ENCODE measurements at places on chromosomes 5 and 9.

GRCh38 chr9:27572918-27573633, at the start of gene C9orf72:
TSS of gene C9orf72 (minus strand) at chr9:27573481. CDS start at chr9:27567120, 6,361 bp downstream.
- peak; percentile 48 for DNase-seq

DNA sequence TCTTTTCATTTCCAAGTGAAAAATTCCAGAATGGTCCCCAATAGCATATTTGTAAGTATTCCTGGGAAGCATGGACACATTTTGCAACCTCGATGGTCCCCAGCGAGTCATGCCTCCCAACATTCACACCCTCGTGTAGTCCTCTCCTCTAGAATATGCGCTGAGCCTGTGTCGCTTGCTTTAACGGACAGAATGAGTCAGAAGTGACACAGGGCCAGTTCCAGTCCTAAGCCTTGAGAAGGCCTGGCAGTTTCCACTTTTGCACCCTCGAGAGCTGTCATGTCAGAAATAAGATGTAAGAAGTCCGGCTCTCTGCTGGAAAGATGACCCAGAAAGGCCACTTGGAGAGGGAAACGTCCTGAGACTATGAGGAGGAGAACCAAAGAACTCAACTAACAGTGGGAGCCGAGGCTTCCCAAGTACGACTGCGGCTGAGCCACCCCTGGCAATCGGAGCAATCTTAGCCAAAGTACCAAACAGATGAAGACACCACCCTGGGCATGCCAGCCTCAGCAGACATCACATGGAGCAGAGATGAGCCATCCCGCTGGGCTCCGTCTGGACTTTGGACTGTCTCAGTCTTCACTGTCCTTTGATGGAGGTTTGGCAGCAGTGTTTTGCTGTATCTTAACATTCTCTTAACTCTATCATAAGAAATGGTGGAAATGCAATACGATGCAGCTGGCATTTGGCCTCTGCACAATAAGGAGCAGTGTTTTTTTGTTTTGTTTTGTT, 42.6 kb upstream of the GFPT2 start:
- DNase-seq: no peak

DNA sequence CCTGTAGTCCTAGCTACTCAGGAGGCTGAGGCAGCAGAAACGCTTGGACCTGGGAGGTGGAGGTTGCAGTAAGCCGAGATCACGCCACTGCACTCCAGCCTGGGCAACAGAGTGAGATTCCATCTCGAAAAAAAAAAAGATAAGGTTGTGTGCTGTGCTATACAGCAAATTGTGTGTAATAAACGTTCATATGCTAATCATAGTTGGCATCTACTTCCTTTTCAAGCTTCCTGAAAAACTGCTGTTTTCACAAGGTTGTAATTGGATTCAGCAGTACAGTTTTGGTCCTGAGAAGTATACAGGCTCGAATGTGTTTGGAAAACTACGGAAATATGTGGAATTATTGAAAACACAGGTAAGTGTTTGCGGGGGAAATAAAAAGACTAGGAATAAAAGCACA, 25.5 kb downstream of the OTULINL start:
- no peak for DNase-seq

GRCh38 chr5:83401122-83401731, 70.3 kb upstream of the VCAN start:
- no peak for DNase-seq

DNA sequence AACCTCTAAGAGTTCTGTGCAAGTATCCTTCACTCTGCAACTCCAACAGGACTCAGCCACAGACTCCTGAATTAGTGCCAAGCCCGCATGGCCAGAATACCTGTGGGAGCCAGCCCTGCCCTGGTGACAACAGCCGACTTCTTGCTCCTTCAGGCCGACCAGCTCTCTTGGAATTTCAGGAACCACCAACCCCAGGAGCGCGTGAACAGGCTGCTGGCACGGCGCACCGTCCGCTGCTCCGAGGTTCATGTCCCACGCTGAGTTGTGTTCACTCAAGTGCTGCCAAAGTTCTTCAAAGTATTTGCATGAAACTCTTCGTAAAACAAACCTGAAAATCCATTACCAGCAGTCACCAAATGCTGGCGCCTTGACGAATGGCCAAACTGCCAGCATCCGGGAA, 232.8 kb downstream of the NR2F1-AS1 start:
- no peak for DNase-seq

DNA sequence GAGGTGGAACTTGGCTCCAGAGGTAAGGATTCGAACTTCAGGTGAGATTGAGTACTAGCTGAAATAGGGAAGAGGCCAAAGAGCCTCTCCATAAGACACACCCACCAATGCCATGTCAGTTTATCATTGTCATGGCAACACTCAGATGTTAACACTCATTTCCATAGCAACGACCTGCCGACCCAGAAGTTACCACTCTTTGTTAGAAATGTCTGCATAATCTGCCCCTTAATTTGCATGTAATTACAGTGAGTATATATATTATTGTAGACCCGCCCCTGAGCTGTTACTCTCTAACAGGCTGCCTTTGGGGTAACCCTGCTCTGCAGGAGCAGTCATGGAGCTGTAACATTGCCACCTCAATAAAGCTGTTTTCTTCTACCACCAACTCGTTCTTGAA, 10.2 kb upstream of the NTRK2 start:
- DNase-seq: no peak

DNA sequence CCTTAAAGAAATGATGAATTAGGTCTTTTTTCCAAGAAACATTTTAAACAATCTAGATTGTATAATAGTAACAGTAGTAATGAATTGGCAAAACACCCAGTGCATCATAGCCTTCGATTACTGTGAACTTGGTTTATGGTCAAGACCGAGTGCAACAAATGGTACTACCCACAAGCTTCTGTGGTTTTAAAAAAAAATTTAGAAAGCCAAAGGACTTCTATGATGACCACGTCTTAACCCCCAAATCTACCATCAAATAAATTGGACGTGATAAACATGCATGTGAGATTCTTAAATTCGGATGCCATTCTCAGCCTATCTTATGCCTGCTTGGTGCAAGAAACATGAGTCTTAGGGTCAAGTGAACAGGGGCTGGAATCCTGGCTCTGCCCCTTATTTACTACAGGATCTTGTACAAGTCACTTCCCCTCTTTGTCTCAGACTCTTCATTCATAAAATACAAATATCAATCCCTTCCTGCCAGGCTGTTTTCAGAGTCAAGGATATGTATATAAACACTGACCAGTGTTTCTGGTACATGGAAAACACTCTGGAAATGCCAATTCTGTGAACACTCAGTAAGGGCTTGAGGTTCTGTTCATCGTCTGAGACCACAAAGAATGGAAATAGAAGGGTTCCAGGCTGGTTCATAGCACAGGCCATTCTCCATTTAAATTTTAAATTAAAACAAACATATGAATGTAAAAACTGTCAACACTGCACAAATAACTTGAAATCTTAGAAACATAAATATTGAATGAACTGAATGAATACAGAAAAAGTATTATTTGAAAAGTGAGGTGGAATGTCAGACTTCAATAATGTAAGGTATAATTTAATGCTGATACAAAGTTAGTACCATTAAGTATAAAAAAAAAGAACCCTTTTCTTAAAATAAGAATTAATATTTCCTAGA, 107.8 kb downstream of the NR6A1 start:
- DNase-seq: no peak

DNA sequence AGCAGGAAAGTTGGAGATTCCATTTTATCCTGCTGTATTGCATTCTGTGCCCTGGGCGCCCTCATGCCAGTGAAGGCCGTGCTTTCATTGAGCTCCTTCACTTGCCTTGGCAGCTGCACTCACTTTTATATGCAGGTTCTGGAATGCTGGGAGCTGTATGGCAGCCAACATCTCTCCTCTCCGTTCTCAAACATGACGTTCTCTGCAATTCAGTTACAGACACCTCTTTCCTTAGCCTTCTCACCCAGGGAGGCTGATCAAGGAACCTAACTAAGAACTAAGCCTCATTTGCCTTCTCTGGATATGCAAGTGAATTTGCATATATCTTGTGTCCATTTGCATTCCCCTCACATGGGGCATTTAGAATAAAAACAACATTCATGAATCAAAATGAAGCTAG, 29.4 kb upstream of the PURA start:
- DNase-seq: no peak

GRCh38 chr9:3971391-3972082, 328.3 kb downstream of the GLIS3 start:
- DNase-seq: no peak

DNA sequence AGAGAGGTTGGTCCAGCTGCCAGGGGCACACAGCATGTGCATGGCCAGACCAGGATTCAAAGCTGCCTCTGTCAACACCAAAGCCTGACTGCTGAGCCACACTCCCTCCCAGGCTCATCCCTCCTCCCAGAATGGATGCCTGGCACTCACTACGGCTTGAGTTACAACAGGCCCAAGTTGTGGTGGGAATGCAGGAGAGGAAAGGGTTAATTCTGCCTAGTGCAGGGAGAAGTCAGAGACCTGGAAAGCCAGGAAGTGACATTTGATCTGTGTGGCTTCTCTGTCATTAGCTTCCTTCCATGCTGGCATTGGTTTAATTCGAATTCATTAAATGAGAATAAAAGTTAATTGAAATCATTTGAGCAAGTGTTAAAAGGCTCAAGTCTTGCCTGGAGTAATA, 150.0 kb downstream of the NSG2 start:
- no peak for DNase-seq

GRCh38 chr5:124981901-124982300, 235.5 kb upstream of the ZNF608 start:
- no peak for DNase-seq
